ENCODE measurements at places on chromosomes 5 and 9.

GRCh38 chr5:64214132-64214531 is 48.5 kb downstream of the RNF180 start:
- no peak for DNase-seq

DNA sequence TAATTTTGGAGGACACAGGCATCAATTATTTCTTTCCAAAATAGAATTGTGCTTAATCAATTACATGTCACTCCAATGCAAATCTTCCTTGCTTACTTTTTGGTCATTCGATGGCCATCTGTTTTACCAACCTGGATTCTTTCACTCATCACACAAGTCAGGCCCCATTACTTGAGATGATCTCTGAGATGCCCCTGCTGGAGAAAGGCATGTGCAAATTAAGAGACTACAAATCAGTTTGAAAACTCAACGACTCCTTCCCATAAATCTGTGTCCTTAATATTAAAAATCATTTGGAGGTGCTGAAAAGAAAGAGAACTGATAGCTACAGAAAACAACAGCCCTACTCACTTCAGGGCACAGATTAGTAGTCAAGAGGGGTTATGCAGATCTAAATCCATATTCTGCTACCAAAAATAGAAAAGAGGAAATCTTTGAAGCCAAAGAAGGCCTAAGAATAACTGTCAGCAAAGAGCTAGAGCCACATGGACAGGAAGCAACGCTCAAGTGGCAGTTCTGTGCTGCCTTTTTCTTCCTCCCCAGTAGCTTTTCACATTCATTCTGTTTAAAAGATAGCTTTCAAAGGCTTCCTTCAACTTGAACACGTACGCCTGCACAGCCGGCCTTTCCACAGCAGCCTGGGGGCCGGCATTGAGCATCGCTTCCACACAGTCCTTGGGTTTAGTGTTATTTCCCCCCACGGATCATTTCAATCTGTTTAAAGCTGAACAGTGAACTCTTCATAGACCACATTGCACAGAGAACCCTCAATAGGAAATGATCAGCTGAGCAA is 79.3 kb upstream of the MAP3K1 start:
- peak; percentile 30 for DNase-seq

- DNase-seq, result no peak
Measured at GRCh38 chr5:18811661-18812060, 1176.3 kb downstream of the CDH18 start.

DNA sequence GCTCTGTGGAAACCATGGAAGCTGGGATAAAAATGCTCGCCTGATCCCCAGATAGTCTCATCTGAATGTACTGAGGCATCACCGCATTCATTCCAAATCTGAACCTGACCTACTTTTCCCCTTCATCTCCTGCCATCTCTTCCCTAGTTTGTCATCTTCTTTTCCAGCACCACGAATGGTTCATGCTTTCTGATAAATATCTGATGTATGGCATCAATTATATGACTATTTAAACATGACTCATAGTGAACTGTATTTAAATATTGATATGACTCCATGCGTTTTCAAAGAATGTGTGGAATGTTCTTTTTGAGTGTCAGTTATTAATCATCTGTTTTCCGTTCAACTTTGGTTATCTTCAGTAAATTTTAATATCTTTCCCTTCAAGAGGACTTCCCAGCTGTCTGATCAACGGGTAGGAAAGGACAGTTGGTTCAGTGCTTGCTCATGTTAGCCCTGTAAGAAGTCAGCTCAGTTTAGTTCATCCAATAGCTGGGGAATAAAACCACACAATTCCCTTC is 21.1 kb downstream of the BASP1 start:
- no peak for DNase-seq

DNA sequence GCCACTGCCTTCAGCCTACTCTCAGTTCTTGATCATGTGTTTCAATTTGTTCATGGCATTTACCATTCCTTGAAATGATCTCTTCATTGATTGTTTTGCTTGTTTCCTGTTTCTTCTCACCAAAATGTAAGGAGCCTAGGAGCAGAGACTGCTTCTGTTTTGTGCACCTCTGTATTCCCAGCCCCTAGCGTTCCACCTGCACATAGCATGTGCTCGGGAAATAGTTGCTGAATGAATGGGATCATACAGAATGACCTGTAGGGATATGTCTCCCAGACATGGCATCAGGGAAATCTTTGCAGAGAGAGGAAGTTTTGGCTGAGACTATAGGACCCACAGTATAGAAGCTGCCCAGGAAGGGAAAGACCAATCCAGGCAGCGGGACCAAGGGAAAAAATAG is 6.2 kb upstream of the CERCAM start:
- no peak for DNase-seq

- no peak for DNase-seq
Measured at GRCh38 chr5:17340819-17341218, 123.4 kb downstream of the BASP1 start.

DNA sequence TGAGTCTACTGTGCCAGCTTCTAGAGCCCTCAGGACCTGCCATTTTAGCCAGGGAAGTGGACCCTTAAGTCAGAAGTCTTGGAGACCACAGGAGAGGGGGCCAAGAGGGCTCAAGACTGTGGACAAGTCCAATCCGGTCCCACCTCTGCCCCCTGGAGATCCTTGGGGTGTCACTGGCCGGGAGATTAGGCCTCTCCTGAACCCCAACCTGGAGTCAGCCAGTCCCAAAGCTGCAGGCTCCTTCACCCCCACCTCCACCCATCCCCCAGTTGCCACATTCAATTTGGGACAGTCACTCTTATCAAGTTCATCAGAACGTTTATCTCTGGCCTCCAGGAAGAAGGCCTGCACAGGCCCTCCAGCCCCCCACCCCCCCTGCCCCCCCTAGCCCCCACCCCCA is 290 bp downstream of the SLC23A1 start:
- no peak for DNase-seq

DNA sequence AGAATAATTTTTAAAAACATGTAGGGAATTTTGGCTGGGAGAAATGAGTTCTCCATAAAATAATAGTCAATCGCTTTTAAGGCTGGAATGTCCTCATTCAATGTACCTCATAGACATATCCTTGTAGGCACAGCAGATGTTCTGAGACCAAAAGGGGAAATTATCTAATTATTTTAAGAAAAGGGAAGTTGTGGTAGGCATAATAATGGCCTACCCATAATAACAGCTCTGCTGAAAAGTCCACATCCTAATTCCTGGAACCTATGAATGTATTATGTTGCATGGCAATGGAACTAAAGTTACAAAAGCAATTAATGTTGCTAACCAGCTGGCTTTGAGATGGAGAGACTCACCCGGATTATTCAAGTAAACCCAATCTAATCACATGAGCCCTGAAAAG is 216.1 kb downstream of the TRIM36 start:
- DNase-seq, result no peak

- DNase-seq, result no peak
Measured at GRCh38 chr9:126606483-126606870, 7.3 kb upstream of the LMX1B start.

DNA sequence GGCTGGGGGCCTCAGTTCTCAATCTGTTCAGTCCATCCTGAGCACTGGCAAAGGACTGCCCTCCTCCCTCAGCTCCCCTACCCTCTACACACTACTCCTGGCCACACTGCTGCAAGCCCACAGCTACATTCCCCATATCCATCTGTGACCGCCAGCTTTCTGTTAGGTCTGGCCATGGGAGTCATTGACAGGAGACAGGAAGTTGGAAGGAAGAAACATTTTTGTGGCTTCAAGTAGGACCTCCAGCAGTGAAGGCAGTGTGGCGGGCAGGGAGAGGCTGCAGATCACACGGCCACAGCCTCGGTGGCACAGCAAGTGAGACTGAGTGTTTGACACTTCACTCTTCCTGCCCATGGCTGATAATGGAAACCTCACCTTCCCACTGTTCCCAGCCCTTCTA is 55.9 kb downstream of the SECISBP2 start:
- DNase-seq, result peak; percentile 19

GRCh38 chr9:5532306-5532705 is 22.0 kb downstream of the PDCD1LG2 start:
- DNase-seq, result no peak

DNA sequence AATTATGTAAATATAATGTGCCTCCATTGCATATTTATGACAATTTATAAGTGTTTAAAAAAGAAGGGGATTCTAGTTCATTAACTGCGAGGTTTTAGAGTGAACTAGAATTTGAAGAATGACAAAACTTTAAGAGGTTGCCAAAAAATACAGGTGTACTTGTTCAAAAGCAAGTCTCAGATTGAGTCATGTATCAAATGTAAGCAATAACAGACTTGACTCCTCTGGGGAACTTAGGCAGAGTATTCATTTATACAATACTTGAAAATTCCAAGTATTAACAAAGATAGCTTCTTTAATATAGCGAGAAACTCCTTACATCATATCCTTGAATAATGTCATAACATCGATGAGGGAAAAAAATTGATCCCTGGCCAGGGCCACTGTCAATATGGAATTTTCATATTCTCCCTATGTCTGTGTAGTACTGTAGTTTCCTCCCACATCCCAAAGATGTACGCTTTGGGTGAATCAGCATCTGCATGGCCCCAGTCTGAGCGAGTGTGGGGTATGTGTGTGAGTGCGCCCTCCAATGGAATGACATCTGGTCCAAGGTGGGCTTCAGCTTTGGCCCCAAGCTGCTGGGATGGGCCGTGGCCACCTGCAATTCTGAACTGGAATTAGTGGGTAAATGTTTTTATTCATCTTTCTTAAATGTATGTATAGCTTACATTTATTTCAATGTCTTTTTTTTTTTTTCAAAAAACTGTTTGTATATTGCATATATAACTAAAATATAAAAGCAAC is 70.1 kb downstream of the RIC1 start:
- no peak for DNase-seq

DNA sequence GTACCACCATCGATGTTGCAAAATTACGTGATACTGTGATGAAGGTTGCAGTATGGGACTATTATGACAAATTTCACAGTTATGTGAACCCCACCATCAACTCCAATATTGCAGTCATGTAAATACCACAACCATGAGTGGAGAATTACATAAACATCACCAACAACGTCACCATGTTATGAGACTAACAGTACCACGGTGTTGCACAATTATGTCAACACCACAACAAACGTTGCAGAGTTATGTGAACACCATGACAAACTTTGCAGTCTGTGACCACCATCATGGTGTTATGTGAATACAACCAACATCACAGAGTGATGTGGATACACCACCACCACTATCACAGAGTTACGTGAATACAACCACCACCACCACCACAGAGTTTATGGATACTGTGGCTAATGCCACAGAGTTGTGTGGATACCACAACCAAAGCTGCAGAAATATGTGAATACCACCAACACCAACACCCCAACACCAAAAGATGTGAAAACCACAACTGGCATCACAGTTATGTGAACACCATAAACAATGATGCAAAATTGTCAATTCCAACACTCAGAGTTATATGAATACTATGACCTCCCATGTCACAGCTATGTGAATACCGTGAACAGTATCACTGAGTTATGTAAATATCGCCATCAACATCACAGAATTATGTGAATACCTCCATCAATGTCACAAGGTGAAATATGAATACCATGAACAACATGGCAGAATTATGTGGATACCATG is 62.4 kb downstream of the SHC3 start:
- DNase-seq, result no peak

- DNase-seq, result no peak
Measured at GRCh38 chr9:20490246-20490834, 132.0 kb downstream of the MLLT3 start.

GRCh38 chr9:69120380-69121154 is 53.5 kb upstream of the TJP2 start:
- no peak for DNase-seq

- no peak for DNase-seq
Measured at GRCh38 chr9:126442636-126443035, 116.0 kb downstream of the MVB12B start.

DNA sequence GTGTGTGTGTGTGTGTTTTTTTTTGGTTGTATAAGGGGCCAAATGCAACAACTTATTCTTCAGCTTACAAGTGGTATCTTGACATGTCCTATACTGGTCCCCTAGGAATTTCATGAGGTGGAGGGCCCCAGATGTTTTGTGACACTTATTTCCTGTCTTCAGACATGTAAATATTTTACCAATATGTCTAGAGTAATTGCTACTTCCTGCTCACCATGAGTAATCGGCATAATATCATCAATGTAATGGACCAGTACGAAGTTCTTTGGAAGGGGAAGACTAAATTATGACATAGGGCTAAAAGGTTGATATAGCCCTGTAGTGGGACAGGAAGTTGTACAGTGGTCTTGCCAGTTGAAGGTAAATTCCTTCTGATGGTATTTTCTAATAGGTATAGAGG is 3.7 kb upstream of the OTULIN start:
- DNase-seq, result no peak

- DNase-seq, result peak; percentile 35
Measured at GRCh38 chr5:143737062-143737461, 74.9 kb upstream of the HMHB1 start.

- DNase-seq, result no peak
Measured at GRCh38 chr9:126111556-126111955, 215.1 kb upstream of the MVB12B start.

DNA sequence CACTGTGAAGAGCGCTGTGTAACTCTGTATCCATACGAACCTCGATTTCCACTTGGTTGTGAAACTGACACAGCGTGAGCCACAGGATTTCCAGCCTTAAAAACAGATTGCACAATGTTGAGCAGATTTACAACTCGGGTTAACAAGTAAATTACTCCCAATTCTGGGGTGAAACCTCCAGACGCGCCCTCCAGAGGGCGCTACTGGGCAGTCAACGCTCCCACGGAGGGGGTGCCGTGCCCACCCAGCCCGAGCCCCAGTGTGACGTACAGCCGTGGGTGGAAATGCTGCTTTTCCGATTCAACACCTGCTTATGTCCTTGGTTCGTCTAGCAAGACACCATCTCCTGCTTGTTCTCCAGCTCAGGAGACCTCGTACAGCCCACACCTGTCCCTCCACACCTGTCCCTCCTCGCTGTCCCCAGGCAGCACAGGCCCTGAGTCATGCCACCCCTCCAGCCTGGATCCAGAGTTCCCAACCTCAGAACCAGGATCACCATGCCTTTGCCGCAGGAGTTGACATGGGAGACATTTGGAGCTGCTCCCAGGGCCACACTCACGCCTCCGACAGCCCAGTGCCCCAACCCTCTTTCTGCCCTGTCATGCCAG is 34.4 kb upstream of the SLC6A3 start:
- no peak for DNase-seq

- no peak for DNase-seq
Measured at GRCh38 chr9:115921301-115921700, 232.3 kb upstream of the PAPPA start.

GRCh38 chr9:127714951-127715469 is 453 bp downstream of the PTRH1 start:
- peak; percentile 22 for DNase-seq

GRCh38 chr5:178993955-178994579 is 1.1 kb downstream of the GRM6 start:
- DNase-seq, result no peak

- no peak for DNase-seq
Measured at GRCh38 chr5:42284584-42284983, 138.7 kb upstream of the GHR start.

- DNase-seq, result no peak
Measured at GRCh38 chr5:83917261-83917908, 196.7 kb upstream of the HAPLN1 start.
